ENCODE measurements at places on chromosomes 6 and 20.

DNA sequence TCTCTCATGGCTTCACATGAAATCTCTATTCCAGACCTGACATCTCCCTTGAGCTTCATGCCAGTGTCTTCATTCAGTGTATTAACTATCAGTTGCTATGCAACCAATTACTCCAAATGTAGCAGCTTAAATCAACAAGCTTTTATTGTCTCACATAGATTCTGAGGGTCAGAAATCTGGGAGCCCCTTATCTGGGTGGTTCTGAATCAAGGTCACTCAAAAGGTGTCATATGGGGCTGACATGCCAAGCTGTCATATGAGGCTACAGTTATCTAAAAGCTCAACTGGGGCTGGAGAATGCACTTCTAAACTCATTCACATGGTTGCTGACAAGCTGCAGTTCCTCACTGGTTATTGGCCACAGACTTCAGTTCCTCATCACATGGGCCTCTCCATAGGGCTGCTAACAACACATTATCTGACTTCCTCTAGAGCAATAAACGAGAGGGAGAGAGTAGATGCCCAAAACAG lies 7.3 kb upstream of the CGA start:
- no peaks in the 10 kb centered on the region for H3K36me3 ChIP-seq
- no peaks in the 10 kb centered on the region for H3K4me1 ChIP-seq
- DNase-seq = no peak
- H3K27ac ChIP-seq = no peak overlapping the region

GRCh38 chr6:80094017-80094416 lies 12.5 kb upstream of the BCKDHB start:
- DNase-seq = no peak
- H3K4me1 ChIP-seq = no peaks in the 10 kb centered on the region
- H3K27ac ChIP-seq = no peak overlapping the region

- no peaks in the 10 kb centered on the region for H3K27me3 ChIP-seq
- H3K36me3 ChIP-seq = no peaks in the 10 kb centered on the region
- no peak overlapping the region for H3K4me3 ChIP-seq
- DNase-seq = no peak
Observed at GRCh38 chr6:148538261-148539190, 195.9 kb downstream of the SASH1 start.

- no peak overlapping the region for H3K27ac ChIP-seq
- no peak overlapping the region for H3K4me3 ChIP-seq
- no peak for DNase-seq
- H3K36me3 ChIP-seq = no peaks in the 10 kb centered on the region
- no peaks in the 10 kb centered on the region for H3K4me1 ChIP-seq
- H3K27me3 ChIP-seq = no peaks in the 10 kb centered on the region
Observed at GRCh38 chr20:19937651-19938420, 79.3 kb upstream of the NAA20 start.

GRCh38 chr6:14848019-14848418 lies 397.9 kb upstream of the JARID2 start:
- H3K36me3 ChIP-seq = no peaks in the 10 kb centered on the region
- no peak for DNase-seq
- H3K4me1 ChIP-seq = no peaks in the 10 kb centered on the region
- H3K27me3 ChIP-seq = no peaks in the 10 kb centered on the region
- no peak overlapping the region for H3K4me3 ChIP-seq

DNA sequence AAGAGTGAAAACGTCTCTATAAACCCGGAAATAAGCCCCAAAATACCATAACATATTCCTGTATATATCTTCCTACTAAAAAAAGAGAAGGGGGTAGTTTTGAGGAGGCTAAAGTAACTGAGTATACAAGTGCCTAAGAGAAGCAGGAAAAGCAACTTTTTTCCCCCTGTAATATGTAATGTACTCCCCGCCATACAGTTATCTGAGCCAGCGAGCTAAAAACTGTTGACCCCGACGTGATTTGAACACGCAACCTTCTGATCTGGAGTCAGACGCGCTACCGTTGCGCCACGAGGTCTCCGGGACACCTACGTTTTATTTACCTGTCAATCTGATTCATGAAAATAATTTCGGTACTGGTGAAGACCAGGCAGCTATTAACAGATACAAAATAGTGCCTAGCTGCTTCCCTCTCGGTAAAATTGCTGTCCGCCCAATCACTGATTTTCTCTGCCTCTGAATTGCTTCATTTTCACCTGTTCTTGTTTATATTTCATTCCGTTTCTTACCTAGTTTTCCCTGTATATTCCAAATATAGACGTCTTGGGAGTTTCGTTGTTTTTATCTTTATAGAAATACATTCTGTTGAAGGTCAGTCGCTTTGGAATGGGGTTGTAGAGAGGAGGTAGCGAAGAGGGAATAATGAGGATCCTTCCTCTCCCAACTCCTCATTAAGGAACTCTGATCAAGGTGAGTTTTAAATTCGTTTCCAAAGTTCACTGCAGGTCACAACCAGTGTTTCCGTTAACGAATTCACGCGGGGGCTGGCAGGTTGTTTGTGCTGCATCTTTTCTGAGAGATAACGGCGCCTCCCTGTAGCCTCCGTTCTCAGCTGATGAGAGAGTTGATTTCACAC lies 33.6 kb upstream of the BTN3A2 start:
- H3K36me3 ChIP-seq = no peaks in the 10 kb centered on the region
- H3K27ac ChIP-seq = no peak overlapping the region
- H3K4me1 ChIP-seq = peaks cover 2% of the 10 kb centered on the region
- DNase-seq = peak; percentile 55

DNA sequence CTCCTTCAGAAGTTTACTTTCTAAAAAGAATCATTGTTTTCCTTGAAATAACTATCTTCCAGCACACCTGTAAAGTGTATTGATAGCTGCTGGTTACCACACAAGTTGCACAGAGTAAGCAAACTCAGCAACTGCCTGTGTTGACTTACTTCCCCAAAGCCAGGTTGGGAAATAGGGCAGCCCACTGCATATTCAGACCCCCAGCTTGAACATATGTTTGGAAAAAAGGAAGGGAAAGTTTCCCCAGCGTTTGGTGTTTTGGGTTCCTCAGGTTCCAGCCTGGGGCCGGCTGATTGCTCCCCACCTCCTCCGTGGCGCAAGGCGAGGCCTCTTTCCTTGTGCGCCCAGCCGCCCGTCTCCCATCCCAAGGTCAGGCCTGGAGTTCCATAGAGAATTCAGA lies 70.1 kb upstream of the QKI start:
- no peaks in the 10 kb centered on the region for H3K4me1 ChIP-seq
- DNase-seq = no peak
- H3K27ac ChIP-seq = no peak overlapping the region
- H3K27me3 ChIP-seq = no peaks in the 10 kb centered on the region
- no peaks in the 10 kb centered on the region for H3K36me3 ChIP-seq

- H3K4me1 ChIP-seq = no peaks in the 10 kb centered on the region
- no peak overlapping the region for H3K4me3 ChIP-seq
- H3K27me3 ChIP-seq = no peaks in the 10 kb centered on the region
- DNase-seq = no peak
- H3K27ac ChIP-seq = no peak overlapping the region
Observed at GRCh38 chr20:61561111-61561830, 309.2 kb downstream of the CDH4 start.

DNA sequence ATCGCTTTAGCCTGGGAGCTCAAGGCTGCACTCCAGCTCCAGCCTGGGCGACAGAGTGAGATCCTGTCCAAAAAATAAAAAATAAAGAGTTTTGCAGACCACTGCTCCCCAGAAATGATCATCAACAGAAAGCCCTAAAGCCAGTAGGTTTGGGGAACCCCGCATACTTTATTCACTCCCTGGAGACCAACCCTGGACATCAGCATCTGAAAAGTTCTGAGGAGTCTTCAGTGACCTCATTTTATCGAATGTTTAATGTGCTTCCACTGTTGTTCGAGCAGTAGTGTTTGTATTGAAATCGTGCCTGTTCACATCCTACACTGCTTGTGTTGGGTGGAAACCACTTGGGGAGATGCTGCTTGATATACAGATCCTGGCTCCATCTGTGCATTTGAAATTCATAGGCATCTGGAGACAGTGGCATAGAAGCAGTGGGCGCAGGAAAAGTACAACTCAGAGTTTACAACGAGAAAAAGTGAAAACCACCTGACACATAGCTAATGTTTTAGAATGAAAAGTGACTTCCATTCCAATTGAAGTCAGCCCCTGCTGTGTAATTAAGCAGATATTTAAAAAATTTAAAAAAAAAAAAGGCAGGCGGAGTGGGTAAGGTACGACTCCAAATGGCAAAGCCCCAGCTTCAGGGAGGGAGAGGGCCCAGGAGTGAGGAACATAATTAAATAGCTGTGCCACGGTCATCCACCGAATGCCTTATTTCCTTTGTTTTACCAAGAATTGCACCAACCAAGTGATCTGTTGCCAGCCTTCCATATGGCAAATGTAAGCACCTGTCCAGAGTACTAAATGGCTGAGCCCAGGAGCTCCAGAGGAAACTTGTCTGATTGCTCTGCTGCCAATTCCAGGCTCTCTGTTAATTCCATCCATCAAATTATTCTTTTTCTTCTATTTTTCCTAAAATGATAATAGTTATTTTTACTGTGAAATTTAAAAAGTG lies 100.4 kb upstream of the NAA20 start:
- H3K4me1 ChIP-seq = peaks cover 10% of the 10 kb centered on the region
- no peaks in the 10 kb centered on the region for H3K36me3 ChIP-seq
- no peaks in the 10 kb centered on the region for H3K27me3 ChIP-seq

DNA sequence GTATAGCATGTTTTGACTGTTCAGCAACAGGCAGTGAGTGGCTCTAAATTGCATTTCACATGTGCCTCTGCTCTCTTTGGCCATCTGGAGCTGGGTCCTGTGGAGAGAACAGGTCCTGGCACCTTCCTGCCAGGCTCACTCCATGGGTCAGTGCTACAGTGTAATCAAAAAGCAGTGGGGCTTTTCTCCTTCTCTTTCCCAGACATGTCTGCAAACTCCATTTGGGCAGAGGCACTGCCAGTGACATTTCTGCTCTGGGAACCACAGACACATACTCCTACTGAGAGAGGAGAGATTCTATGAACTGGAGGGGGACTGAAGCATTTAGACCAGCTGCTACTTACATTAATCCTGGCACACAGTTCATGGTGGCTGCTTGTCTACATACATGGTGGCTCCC lies 68.3 kb upstream of the TRAF3IP2 start:
- DNase-seq = no peak
- H3K27me3 ChIP-seq = no peaks in the 10 kb centered on the region
- no peak overlapping the region for H3K4me3 ChIP-seq

GRCh38 chr6:159023893-159024292 lies 20.9 kb downstream of the TAGAP start:
- H3K36me3 ChIP-seq = no peaks in the 10 kb centered on the region
- H3K4me1 ChIP-seq = no peaks in the 10 kb centered on the region
- no peak for DNase-seq
- no peaks in the 10 kb centered on the region for H3K27me3 ChIP-seq

DNA sequence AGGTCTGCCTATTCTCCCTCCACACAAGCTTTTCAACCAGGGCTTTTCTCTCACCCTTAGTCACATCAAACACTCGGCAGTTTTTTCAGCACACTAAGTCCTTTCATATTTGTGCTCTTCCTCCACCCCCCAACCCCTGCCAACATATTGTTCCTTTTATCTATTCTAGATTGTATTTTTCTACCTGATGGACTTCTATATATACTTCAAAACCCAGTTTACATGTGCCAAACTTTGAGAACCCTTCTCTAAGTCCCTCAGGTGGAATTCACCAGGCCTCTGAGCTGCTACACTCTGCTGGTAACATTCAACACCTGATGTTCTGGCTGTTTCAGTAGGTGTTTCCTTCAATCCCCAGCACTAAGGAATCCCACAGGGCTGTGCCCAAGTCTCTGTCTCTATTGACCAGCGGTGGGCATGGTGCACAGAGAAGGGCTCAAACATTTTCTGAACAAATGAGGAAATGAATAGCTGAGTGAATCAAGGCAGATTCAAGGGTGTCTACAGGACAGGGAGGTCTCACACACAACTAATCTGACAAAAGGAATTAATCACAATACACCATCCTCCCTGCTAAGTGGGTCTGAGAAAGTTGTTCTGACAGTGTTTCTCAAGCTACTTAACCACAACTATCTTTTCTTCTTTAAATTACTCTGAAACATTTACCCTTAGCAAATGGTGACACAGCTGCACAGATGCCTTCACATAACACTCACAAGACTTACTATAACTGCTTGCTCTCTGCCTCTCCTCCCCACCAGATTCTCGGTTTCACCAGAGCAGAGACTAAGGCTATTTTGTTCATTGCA lies 166.5 kb downstream of the TSHZ2 start:
- no peaks in the 10 kb centered on the region for H3K27me3 ChIP-seq
- H3K27ac ChIP-seq = no peak overlapping the region
- H3K4me1 ChIP-seq = no peaks in the 10 kb centered on the region
- no peak for DNase-seq
- no peaks in the 10 kb centered on the region for H3K36me3 ChIP-seq
- no peak overlapping the region for H3K4me3 ChIP-seq

DNA sequence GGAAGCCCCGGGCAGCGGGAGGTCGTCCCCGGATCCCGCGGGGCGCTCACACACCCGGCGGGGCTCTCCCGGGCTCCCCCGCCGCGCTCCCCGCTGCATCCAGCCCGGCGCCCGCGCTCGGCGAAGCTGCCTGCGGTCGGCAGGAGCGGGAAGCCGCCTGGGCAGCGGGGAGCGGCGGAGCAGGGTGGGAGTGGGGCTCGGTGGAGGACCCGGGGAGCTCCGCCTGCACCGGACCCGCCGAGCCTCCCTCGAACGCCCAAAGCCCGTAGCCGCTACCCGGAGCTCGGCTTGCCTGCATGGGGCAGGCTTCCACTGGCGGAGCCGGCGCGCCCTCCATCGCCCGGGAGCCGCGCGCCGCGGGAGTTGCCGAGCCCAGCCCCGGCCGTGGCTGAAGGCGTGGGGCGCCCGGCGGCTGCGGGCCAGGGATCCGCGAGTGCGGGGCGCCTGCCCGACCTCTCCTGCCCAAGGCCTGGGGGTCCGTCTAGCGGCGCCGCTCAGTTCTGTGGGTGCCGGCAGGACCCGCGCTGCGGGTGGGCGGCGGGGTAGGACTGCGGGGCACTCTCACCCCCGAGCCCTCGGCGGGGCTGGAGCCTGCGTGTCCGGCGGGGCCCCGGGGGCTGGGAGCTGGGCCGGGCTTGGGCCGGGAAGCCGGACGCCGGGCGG lies 671 bp downstream of the CDH4 start:
- no peak for DNase-seq
- H3K36me3 ChIP-seq = no peaks in the 10 kb centered on the region
- H3K4me3 ChIP-seq = peak overlapping the region; percentile 40

DNA sequence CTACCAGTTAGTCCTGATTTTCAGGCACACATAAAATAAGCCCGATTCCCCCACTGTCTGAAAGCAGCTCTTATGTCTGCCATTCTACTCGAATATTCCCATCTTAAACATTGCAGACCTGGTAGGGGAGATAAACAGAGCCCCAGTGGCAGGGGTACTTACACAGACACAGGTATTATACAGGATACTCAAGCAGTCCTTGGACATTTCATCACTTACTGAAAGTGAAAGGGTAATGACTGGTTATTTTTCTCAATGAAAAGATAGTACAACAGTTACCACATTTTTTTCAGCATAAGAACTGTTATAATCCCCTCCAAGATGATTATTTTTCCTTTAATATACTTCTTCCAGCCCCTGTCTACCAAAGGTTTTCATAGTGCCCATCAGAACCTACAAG lies 37.8 kb downstream of the TRPC4AP start:
- H3K4me3 ChIP-seq = no peak overlapping the region
- H3K4me1 ChIP-seq = no peaks in the 10 kb centered on the region
- H3K27me3 ChIP-seq = no peaks in the 10 kb centered on the region
- H3K36me3 ChIP-seq = peaks cover 20% of the 10 kb centered on the region

Data from thymus (tissue), 14 donors.